IMR-90 (cell line): ENCODE measurements at places on chromosomes 1 and 21. TPM values are rescaled to one million over a fixed set of nuclear protein-coding genes. Genes with fewer than 3 reads are reported as not detected.
A peak's percentile ranks its signal among the peaks of the same experiment; 100 is the strongest.

The RIMKLA gene
- total RNA-seq, result not detected in 2 replicates

DNA sequence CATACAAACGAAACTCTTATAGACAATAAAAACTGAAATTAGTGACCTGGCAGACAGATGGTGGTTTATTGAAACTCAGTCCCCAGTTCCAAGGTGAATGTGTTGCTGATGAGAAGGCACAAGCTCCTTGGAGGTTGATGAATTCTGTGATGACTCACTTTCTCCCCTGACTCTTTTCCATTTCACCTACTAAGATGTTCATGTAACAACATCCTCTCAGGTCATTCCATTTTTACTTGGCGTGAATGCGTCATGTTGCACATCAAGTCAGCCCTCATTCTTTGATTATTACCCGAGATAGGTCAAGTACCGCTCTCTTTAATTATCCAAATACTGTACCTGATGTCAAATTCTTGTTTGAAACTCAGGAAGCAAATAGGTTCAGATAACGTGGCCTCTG, 10.1 kb upstream of the IL10RB start:
- no peaks in the 10 kb centered on the region for H3K27me3 ChIP-seq
- no peak for DNase-seq
- H3K4me1 ChIP-seq, result peaks cover 2% of the 10 kb centered on the region
- no peak overlapping the region for H3K27ac ChIP-seq
- peaks cover 35% of the 10 kb centered on the region for H3K36me3 ChIP-seq

DNA sequence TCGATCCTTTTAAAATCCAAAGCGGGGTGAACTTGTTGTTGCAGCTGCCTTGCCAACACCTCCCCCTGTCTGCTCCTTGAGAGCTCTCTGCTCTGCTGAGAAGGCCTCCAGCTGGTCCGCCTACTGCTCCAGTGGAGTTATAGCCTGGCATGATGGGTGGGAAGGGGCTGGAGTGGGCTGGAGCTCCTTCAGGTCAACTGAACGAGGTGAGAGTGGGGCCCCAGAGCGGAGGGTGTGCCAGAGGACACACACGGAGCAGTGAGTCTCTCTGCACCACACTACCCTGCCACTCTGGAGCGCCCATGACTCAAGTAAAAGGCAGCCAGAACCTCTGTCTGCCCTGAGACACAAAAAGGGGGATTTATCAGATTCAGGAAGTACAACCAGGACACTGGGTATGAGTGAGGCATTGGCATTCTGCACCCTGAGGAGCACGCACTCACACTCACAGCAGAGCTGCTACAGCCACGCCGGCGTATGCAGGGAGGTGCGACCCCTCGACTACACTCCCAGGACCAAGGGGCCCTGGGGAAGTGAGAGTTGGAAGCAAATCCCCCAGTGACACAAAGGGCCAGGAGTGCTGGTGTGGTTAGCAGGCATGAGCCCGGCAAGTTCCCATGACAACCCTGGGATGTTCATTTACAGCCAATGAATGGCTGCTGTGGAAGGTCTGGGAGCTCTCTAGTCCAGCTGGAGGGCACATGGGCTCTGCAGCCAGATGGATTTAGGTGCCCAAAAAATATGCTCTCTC, 28.0 kb upstream of the EVA1B start:
- H3K4me3 ChIP-seq, result no peak overlapping the region
- peaks cover 45% of the 10 kb centered on the region for H3K4me1 ChIP-seq
- peak; percentile 86 for DNase-seq
- H3K27ac ChIP-seq, result peak overlapping the region; percentile 91
- no peaks in the 10 kb centered on the region for H3K27me3 ChIP-seq

GRCh38 chr1:244080343-244080929, 29.4 kb downstream of the ZBTB18 start:
- H3K4me3 ChIP-seq, result no peak overlapping the region
- no peaks in the 10 kb centered on the region for H3K4me1 ChIP-seq
- H3K27me3 ChIP-seq, result peaks cover 52% of the 10 kb centered on the region
- no peak for DNase-seq
- H3K27ac ChIP-seq, result no peak overlapping the region

GRCh38 chr1:20742671-20743070, 10.2 kb upstream of the SH2D5 start:
- no peaks in the 10 kb centered on the region for H3K27me3 ChIP-seq
- no peak for DNase-seq
- H3K27ac ChIP-seq, result no peak overlapping the region
- peaks cover 13% of the 10 kb centered on the region for H3K4me1 ChIP-seq

DNA sequence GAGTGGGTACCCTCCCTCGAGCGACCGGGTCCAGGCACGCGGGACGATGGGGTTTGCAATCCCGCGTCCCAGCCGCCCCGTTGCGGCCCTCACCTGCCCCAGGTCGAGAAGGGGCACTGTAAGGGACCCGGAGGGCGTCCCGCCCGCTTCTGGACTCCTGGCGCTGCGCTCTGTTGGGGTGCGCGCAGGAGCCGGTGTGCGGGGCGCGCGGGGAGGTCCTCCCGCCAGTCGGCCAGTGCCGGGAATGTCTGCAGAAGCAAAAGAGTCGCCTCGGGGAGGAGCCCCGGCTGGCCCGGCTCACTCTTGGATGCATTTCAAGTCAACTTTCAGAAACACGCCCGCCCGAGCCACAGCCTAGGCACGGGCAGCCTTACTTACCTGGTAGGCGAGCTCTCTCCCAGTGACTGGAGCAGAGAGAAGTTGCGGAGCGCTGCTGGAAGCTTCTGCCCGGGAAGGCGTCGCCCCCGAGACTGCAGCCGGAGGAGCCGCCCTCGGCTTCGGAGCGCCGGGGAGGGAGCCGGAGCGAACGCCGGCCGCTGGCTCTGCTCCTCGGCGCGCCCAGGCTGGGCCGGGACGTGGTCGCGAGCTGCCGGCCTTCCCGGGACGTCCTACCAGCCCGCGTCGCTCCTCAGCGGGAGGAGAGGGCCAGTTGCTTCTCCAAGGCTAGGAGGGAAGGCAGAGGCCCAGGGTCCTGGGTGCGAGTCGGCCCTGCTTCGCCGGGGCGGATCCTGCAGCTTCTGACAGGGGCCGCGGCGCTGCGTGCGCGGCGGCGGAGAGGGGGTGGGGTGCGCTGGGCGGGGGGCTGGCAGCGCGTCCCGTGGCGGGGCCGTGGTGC, at the start of gene LMX1A:
Gene LMX1A, minus strand, starts transcription at position 739 of the 835 bp plus-strand sequence. CDS start 1,156 bp downstream, outside the sequence.
- no peak within 1 kb of the TSS for H3K27ac ChIP-seq
- H3K36me3 ChIP-seq, result no peaks in the 10 kb centered on the region
- no peaks in the 10 kb centered on the region for H3K4me1 ChIP-seq
- no peak within 1 kb of the TSS for H3K4me3 ChIP-seq
- peaks cover 56% of the 10 kb centered on the region for H3K27me3 ChIP-seq
- no peak for DNase-seq
